ENCODE measurements at places on chromosomes 12 and 14.
A peak's percentile ranks its signal among the peaks of the same experiment; 100 is the strongest.

DNA sequence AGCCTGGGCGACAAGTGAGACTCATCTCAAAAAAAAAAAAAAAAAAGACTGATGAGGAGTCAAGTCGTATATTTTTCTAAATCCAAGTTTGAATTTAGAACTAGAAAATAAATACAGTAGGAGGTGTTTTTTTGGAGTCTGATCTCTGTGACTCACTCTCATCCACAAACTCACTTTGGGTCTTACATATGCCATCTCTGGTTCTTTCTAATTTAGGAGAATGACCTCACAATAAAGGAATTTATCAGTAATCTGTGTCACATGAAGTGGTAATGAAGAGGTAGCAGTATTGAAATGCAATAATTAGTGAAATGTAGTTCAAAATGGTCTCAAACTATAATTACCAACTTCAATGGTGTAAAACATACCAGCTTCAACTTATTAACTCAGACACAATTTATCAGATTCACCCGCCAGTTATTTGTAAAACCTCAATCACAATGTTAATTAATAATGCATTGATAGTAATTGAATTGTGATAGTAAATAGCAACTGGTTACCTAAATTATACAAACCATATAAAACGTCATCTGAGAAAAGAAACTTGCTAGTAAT lies 4.4 kb upstream of the CFL2 start:
- DNase-seq = no peak
- H3K27me3 ChIP-seq = no peaks in the 10 kb centered on the region
- H3K36me3 ChIP-seq = no peaks in the 10 kb centered on the region
- no peak overlapping the region for H3K4me3 ChIP-seq
- H3K27ac ChIP-seq = no peak overlapping the region

GRCh38 chr14:84108746-84109457 lies 1421.0 kb upstream of the FLRT2 start:
- no peak overlapping the region for H3K4me3 ChIP-seq
- no peaks in the 10 kb centered on the region for H3K4me1 ChIP-seq
- no peaks in the 10 kb centered on the region for H3K27me3 ChIP-seq
- no peak for DNase-seq
- H3K27ac ChIP-seq = no peak overlapping the region

DNA sequence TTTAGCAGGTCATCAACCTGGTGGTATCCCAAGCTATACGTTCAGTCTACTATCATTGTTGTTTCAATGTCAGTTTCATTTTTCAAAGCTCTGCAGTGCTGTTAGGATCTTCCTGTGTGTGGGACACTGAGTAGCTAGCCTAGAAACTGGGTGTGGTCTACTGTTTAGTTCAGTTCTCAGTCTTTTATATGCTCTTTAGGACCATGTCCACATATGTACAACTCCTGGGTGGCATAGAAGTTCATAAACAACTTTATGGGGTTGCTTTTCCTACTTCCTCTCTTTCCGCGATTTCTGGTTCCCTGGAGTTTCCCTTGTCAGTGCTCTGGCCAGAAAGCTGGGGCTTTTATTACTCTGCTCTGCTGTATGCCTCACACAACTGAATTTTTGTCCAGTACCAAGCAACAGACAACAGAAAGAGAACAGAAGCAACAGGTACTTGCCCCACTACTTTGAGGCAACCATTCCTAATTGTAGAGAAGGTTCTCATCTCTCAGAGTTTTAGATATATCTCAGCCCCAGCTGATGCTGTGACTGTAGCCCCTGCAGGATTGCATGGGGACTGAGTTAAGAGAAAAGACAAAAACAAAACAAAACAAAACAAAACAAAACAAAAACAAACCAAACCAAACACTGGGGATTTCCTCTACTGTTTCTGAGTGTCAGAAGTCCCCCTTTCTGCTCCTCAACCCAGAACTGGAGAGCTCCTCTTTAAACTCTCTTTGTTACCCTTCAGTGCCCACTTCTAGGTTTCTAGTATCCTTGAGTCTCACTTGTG lies 30.3 kb downstream of the MIS18BP1 start:
- no peak for DNase-seq
- H3K36me3 ChIP-seq = peaks cover 32% of the 10 kb centered on the region
- no peak overlapping the region for H3K4me3 ChIP-seq
- no peak overlapping the region for H3K27ac ChIP-seq

- H3K27ac ChIP-seq = no peak overlapping the region
- H3K4me3 ChIP-seq = no peak overlapping the region
- H3K36me3 ChIP-seq = no peaks in the 10 kb centered on the region
Measured at GRCh38 chr12:132276066-132276826, 53.1 kb downstream of the GALNT9 start.

DNA sequence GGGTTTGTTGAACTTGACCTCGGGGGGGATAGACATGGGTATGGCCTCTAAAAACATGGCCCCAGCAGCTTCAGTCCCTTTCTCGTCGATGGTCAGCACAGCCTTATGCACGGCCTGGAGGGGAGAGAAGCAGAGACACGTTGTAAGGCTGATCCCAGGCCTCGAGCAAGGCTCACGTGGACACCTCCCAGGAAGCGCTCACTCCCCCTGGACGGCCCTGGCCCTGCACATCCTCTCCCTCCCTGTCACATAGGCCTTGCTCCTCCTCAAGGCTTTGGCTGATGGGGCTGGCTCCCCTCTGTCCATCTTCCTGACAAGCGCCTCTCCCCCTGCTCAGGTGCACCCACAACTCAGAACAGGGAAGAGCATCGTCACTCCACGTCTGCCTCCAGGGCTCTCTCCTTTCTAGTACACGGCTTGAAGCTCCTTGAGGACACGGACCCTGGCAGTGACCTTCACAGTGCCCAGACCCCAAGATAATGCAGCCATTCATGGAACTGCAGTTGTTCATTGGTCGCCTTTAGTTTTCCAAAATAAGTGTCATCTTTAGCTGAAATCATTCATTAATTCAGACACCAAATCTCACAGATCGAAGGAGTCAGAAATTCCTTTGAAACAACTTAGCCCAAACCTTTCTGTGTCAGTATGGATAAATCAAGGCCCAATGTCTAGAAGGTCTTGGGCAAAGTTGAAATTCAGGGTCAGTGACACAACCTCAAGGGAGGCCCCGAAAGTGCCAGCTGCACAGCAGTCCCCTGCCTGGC lies 9.7 kb downstream of the SERPINA1 start:
- no peak for DNase-seq
- no peaks in the 10 kb centered on the region for H3K4me1 ChIP-seq
- H3K36me3 ChIP-seq = no peaks in the 10 kb centered on the region
- no peaks in the 10 kb centered on the region for H3K27me3 ChIP-seq
- no peak overlapping the region for H3K4me3 ChIP-seq

- no peaks in the 10 kb centered on the region for H3K27me3 ChIP-seq
- H3K27ac ChIP-seq = no peak overlapping the region
- H3K36me3 ChIP-seq = no peaks in the 10 kb centered on the region
- no peak for DNase-seq
- H3K4me1 ChIP-seq = peaks cover 8% of the 10 kb centered on the region
Measured at GRCh38 chr14:63909984-63910383, 57.2 kb downstream of the SYNE2 start.

DNA sequence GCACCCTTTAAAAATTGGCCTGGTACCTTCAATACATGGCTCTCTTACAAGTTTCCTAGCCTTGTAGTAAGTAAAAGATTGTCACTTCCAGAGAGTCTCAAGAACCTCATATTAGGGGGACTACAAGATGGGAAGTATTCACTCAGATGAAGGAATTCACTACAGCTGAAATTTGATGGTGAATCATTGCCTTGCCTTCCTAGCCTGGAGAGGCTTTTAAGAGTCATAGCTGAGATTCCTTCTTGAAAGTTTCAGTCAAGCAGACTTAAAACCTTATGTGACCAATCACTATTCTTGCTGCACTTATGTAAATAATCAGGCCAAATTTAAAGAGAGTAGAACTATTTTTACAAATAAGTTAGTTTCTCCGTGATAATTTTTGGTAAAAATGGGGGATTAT lies 451.6 kb downstream of the TRHDE start:
- H3K4me3 ChIP-seq = no peak overlapping the region
- DNase-seq = no peak
- H3K27ac ChIP-seq = no peak overlapping the region
- H3K36me3 ChIP-seq = no peaks in the 10 kb centered on the region
- H3K27me3 ChIP-seq = no peaks in the 10 kb centered on the region

- H3K4me3 ChIP-seq = no peak overlapping the region
- H3K27me3 ChIP-seq = no peaks in the 10 kb centered on the region
- no peaks in the 10 kb centered on the region for H3K4me1 ChIP-seq
- no peak for DNase-seq
- H3K27ac ChIP-seq = no peak overlapping the region
Measured at GRCh38 chr12:95114766-95115405, 41.5 kb upstream of the NR2C1 start.

- H3K36me3 ChIP-seq = no peaks in the 10 kb centered on the region
- H3K4me1 ChIP-seq = peaks cover 14% of the 10 kb centered on the region
- no peak overlapping the region for H3K4me3 ChIP-seq
- DNase-seq = no peak
- H3K27ac ChIP-seq = peak overlapping the region; percentile 10
- no peaks in the 10 kb centered on the region for H3K27me3 ChIP-seq
Measured at GRCh38 chr12:68334132-68334531, 2.0 kb upstream of the MDM1 start.

DNA sequence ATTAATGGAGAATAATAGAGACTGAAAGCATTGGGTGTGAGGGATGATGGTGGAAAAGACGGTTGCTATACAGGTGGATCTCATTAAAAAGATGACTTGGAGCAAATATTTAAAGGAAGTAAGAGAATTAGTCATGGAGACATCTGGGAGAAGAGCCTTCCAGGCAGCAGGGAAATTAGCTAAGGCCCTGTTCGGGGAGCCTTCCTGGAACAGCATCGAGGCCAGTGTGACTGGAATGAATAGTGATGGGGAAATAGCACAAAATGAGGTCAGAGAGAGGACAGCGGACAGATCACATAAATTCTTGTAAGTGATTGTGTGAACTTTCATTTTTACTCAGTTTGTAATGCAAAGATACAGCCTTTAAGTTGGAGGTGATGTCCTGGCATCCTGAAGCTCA lies 842.3 kb downstream of the SLC6A15 start:
- no peaks in the 10 kb centered on the region for H3K36me3 ChIP-seq
- no peak for DNase-seq
- no peak overlapping the region for H3K27ac ChIP-seq
- no peak overlapping the region for H3K4me3 ChIP-seq
- H3K4me1 ChIP-seq = no peaks in the 10 kb centered on the region

DNA sequence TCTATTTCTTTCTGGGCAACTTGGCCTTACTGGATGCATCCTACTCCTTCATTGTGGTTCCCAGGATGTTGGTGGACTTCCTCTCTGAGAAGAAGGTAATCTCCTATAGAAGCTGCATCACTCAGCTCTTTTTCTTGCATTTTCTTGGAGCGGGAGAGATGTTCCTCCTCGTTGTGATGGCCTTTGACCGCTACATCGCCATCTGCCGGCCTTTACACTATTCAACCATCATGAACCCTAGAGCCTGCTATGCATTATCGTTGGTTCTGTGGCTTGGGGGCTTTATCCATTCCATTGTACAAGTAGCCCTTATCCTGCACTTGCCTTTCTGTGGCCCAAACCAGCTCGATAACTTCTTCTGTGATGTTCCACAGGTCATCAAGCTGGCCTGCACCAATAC lies 5.3 kb downstream of the OR4N5 start:
- no peak overlapping the region for H3K4me3 ChIP-seq
- no peaks in the 10 kb centered on the region for H3K4me1 ChIP-seq
- no peaks in the 10 kb centered on the region for H3K27me3 ChIP-seq
- no peak overlapping the region for H3K27ac ChIP-seq

GRCh38 chr14:83706231-83706954 lies 1823.6 kb upstream of the FLRT2 start:
- no peaks in the 10 kb centered on the region for H3K4me1 ChIP-seq
- no peak overlapping the region for H3K4me3 ChIP-seq
- H3K36me3 ChIP-seq = no peaks in the 10 kb centered on the region
- no peaks in the 10 kb centered on the region for H3K27me3 ChIP-seq
- no peak overlapping the region for H3K27ac ChIP-seq

- no peaks in the 10 kb centered on the region for H3K4me1 ChIP-seq
- no peak overlapping the region for H3K4me3 ChIP-seq
Measured at GRCh38 chr12:93802698-93803423, 125.7 kb downstream of the CRADD start.

GRCh38 chr14:94374749-94375260 lies 13.6 kb downstream of the SERPINA1 start:
- DNase-seq = no peak
- no peaks in the 10 kb centered on the region for H3K36me3 ChIP-seq
- H3K4me3 ChIP-seq = no peak overlapping the region
- no peaks in the 10 kb centered on the region for H3K4me1 ChIP-seq
- no peaks in the 10 kb centered on the region for H3K27me3 ChIP-seq
- H3K27ac ChIP-seq = no peak overlapping the region

GRCh38 chr14:73877790-73878189 lies 8.9 kb upstream of the ZNF410 start:
- H3K36me3 ChIP-seq = no peaks in the 10 kb centered on the region
- no peaks in the 10 kb centered on the region for H3K4me1 ChIP-seq
- H3K27ac ChIP-seq = no peak overlapping the region
- no peaks in the 10 kb centered on the region for H3K27me3 ChIP-seq

DNA sequence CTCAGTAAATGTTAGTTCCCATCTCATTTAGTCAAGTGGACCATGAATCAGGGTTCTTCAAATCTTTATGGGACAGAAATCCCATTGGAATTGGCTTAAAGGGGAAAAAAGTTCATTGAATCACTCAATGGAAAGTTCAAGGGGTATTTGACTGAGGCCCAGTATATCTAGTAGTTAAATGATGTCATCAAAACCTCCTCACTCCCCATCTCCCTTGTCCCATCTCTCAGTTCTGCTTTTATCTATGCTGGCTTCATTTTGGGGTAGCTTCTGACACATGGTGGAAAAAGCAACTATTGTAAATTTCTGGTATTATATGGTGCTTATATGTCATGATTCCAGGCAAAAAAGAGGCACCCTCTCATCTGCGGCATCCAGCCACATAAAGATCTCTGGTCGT lies 51.9 kb downstream of the DAAM1 start:
- H3K27ac ChIP-seq = no peak overlapping the region
- H3K27me3 ChIP-seq = no peaks in the 10 kb centered on the region
- no peak for DNase-seq

GRCh38 chr12:47885012-47885501 lies 19.7 kb downstream of the VDR start:
- H3K36me3 ChIP-seq = no peaks in the 10 kb centered on the region
- DNase-seq = peak; percentile 22
- peaks cover 23% of the 10 kb centered on the region for H3K4me1 ChIP-seq

GRCh38 chr12:96167492-96167891 lies 26.7 kb upstream of the ELK3 start:
- H3K36me3 ChIP-seq = no peaks in the 10 kb centered on the region
- no peak for DNase-seq
- H3K27me3 ChIP-seq = no peaks in the 10 kb centered on the region
- H3K27ac ChIP-seq = no peak overlapping the region

- H3K4me3 ChIP-seq = no peak overlapping the region
- no peak overlapping the region for H3K27ac ChIP-seq
- no peaks in the 10 kb centered on the region for H3K27me3 ChIP-seq
Measured at GRCh38 chr14:29738056-29738455, 189.6 kb downstream of the PRKD1 start.

GRCh38 chr14:74627076-74627475 lies 15.0 kb upstream of the LTBP2 start:
- no peak for DNase-seq
- H3K4me1 ChIP-seq = no peaks in the 10 kb centered on the region
- no peak overlapping the region for H3K4me3 ChIP-seq
- no peak overlapping the region for H3K27ac ChIP-seq

- H3K27me3 ChIP-seq = no peaks in the 10 kb centered on the region
- no peak for DNase-seq
- H3K27ac ChIP-seq = no peak overlapping the region
- no peak overlapping the region for H3K4me3 ChIP-seq
- H3K4me1 ChIP-seq = no peaks in the 10 kb centered on the region
Measured at GRCh38 chr14:62001963-62002362, 239.7 kb downstream of the SNAPC1 start.
